ENCODE measurements at places on chromosomes 12 and 14.

DNA sequence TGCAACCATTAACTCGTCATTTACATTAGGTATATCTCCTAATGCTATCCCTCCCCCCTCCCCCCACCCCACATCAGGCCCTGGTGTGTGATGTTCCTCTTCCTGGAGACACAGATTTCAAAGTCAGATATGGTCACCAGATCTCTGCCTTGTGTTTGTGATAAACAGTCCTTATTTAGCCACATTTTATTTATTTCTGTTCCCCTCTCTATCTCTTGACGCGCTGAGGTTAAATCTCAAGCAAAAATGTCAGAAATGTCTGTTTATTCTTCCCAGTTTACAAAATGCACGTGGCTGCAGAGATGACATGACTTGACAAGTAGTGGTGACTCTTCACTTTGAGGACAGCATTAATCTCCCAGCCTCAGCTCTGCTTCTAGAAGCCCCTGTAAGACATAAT lies 11.5 kb upstream of the RASSF3 start:
- no peak for DNase-seq

DNA sequence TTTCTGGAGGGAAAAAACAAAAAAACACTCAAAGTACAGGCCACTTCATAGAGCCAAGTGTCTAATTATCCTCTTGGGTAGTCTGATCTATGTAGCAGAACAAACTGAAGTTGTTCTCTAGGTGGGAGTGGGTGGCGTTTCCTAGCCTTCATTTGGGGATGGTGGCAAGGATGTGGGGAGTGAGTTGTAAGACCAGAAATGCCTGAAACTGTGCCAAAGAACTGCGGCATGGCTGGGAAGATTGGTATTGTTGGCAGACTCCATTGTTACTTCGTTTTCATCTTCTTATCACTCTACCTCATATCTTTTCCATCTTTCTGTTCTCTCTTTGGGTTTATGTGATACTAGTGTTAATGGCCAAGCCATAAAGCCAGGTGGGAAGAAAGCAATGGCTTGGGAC lies 177.3 kb upstream of the DDHD1 start:
- DNase-seq, result no peak

DNA sequence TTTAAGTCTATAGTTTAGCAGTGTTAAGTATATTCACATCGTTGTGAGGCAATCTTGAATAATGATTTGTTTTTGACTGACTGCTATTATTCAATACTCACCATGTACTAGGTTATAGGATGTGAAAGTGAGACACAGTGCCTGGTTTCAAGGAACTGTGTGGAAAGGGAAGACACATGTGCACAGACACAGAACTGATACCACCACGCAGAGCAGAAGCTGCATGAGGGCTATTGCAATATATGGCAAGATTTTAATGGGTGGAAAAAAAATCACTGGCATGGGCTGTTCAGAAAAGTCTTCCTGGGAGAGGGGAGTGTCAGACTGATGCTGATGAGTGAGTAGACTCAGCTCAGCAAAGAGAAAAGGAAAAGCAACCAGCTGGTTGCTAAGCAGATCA lies 10.4 kb downstream of the SLC7A8 start:
- DNase-seq, result no peak

DNA sequence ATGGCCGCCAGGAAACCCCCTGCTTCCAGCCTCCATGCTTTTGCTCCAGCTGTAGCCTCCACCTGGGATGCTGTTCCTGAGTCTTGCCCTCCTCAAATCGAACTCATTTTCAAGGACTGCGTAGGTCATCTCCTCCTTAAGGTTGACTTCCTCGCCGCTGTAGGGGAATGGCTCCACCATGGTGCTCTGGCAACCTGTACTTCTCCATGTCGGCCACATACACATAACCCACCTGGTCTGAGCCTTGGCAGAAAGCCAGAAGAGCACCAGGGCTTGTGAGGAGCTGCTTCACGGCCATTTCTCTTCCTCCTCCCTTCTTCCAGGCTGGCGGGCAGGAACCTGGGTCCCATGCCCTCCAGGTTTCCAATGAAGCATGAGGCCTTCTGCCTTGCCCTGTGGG lies 36.7 kb upstream of the BEGAIN start:
- no peak for DNase-seq

DNA sequence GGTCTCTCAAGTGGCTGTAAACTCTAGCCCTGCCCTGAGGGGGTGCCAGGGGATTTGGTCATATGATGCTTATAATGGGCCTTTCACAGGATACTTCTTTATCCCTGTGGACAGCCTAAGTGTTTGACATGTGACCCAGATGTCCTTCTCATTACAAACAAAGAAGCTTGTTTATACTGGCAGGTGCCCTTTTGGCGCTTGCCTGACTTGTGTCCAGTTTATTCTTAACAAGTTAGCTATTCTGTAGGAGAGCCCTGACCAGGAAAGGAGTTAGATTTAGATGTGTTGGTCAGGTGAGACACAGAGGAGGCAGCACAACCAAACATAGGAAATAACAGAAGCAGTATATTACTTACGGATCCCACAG lies 51.9 kb downstream of the CCDC91 start:
- no peak for DNase-seq

GRCh38 chr14:64509036-64509435 lies 4.5 kb downstream of the ZBTB1 start:
- DNase-seq, result no peak

GRCh38 chr12:66665435-66665985 lies 13.4 kb downstream of the GRIP1 start:
- no peak for DNase-seq

GRCh38 chr14:72060460-72060859 lies 128.2 kb downstream of the RGS6 start:
- no peak for DNase-seq

GRCh38 chr12:68375756-68376695 lies 43.9 kb upstream of the MDM1 start:
- no peak for DNase-seq

DNA sequence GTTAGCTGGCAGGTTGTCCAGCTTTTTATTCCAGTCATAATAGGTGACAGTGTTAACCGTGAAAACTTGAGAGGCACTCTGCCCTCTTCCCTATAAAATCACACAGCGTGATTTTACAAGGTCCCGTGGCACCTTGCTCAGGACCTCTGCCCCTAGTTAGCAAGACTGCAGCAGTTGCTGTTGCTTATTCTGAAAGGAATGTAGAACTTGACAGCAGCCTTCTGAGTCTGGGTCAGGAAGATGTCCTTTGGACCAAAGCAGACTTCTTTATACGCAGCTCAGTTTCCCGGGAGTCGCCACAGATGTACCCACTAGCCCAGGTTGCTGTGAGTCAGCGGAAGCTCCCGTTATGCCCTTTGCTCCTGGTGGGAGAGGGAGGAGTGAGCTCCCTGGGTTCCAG lies 13.2 kb downstream of the PRKAB1 start:
- no peak for DNase-seq

- no peak for DNase-seq
These were observed 1154.5 kb downstream of the AACS start for GRCh38 chr12:126219654-126220279.

DNA sequence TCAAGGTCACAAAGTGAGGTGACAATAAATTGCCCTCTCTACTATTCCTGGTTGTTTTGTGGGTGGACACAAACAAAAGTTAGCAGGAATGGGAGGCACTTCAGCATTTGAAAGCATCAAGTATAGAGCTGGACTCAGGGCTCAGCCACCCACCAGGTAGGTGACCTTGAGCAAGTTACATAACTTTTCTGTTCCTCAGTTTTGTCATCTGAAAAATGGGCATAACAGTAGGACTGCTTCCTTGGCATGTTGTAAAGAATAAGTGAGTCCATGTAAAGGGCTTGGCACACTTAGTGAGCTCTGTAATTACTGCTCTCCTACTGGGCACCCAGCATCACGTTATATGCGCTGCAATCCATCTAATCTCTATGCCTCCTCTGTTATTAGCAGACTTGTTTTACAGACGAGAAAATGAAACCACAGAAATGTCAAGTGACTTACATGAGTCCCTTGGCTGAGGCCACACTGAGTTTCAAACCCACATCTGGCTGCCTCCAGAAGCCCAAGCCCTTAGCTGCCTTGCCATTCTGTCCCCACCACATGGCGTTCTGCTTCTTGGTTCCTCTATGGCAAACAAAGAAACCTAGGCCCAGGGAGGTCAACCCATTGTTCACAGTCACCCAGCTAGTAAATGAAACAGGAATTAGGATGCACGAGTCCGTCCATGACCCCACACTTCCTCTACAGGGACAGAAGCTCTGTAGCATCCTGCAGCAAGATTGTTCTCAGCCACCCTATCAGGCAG lies 63.2 kb upstream of the SLC24A4 start:
- no peak for DNase-seq

DNA sequence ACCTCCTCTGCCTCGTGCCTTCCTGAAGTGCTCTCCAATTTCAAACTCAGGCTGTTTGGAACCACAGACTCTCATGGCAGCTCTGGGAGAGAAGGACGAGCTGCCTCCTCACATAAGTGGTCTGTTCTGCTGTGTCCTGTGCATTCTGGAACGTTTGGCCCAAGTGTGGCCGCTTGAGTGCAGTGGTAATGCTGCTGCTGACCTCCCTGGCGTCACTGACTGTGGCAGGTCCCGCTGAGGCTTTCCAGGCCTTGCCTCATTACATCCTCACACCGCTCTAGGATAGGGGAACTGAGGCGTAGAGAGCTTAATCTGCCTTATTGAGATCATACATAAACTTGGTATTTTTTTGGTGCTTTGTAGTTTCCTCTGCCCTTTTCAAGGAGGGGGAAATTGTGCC lies 14.2 kb downstream of the CCDC92 start:
- DNase-seq, result no peak

GRCh38 chr14:49640540-49641417 lies 5.7 kb upstream of the DNAAF2 start:
- no peak for DNase-seq

DNA sequence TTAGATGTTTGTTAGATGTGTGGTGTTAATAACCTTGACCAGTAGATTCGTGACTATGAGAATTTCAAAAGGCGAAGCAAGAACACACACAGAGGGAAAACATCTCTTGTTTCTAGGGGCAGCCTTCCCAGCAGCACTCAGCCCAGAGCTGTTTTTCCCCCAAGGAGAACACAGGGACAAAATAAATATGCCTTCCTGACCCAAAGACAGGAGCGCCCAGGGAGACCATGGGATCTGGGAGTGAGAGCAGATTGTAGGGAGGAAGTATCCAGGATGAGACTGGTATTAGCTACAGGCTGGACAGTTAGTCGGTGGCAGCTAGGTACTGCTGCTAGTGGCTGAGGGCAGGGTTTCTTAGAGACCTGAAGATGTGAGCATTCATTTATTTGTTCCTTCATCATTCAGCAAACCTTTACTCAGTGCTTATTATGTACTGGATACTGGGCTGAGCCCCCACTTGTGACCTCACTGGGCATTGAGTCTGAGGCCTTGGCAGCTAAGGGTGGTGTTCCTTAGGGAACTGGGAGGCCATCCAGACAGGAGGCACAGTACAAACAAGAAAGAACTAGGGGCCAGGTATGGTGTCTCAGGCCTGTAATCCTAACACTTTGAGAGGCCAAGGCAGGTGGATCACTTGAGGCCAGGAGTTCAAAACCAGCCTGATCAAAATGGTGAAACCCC lies 469.8 kb downstream of the ZFP36L1 start:
- no peak for DNase-seq

DNA sequence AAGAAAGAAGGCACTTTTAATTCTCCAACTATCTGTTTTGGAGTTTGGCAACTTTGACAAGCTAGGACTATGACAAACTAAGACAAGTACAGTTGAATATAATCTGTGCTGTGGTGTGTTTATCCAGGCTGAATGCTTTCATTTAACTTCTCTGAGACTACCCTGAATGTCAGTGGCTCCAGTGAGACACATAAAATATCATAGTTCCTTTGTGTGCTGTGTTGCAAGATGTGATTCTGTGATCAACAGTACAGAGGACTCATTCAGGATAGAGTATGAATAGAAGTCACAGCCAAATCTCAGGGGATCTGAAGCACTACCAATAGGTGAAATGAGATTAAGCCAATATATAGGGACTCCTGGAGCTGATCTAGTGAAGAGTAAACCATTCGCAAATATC lies 876.9 kb upstream of the FBXO33 start:
- no peak for DNase-seq

GRCh38 chr12:113870035-113870434 lies 96.1 kb downstream of the RBM19 start:
- DNase-seq, result peak; percentile 20

- no peak for DNase-seq
These were observed 24.7 kb downstream of the RTRAF start for GRCh38 chr14:52013984-52014600.

DNA sequence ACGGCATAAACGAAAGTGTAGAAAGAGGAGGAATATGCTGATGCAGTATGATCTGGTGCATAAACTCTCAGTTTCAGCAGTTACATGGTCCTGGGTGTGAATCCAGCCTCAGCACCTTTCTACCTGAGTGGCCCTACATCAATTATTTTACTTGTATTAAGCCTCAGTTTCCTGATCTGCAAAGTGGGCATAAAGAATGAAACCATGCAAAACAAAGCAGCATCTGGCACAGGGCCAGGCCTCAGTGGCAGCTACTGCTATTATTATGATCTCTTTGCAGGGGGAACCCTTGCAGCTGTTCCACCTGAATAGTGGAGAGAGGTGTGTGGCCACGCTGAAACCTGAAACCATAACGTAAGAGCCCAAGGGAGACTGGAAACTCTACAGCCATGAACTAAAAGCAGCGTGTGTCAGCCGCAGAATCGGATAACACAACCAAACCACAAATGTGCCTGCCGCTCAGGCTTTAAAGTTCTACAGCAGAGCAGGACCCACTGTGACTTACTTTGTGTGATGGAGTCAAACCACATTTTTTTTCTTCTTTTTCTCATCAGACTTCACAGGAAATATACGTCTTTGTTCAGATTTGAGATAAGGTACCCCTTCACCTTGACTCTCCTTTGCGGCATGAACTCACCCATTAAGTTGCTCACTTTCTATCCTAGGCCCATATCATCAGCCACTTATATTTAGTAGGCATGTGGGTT lies 29.2 kb upstream of the FOS start:
- no peak for DNase-seq

DNA sequence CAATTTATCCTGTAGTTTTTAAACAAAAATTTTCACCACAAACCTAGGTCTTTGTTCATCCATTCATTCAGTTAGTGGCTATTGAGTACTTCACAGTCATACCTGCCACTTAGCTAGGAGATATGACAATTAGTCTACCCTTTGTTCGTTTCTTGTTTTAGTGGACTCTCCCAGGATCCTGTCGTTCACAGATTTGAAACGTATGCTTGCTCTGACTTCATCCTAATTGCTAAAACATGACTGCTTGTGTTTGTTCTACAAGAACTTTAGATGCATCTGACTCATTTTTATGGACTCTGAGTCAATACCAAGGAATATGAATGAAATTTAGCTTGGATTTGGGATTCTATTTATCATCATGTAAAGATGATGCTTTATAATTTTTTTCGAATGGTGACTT lies 69.5 kb downstream of the TBC1D30 start:
- no peak for DNase-seq

- peak; percentile 18 for DNase-seq
These were observed 21.2 kb upstream of the RNASE4 start for GRCh38 chr14:20662968-20663732.

- no peak for DNase-seq
These were observed 40.3 kb upstream of the RGS6 start for GRCh38 chr14:71891970-71892369.

GRCh38 chr12:6853626-6854025 lies 1.7 kb downstream of the USP5 start:
- no peak for DNase-seq
